Urinary bladder (tissue), 4 donors: ENCODE measurements at places on chromosomes 16 and 17. TPM values are rescaled to one million over a fixed set of nuclear protein-coding genes. Genes with fewer than 3 reads are reported as not detected.

Gene FBXO39
- total RNA-seq = 0.90 TPM

Gene HBQ1
- not detected for total RNA-seq

- DNase-seq = no peak
These were observed 76.7 kb downstream of the CHD9 start for GRCh38 chr16:53131363-53132071.

DNA sequence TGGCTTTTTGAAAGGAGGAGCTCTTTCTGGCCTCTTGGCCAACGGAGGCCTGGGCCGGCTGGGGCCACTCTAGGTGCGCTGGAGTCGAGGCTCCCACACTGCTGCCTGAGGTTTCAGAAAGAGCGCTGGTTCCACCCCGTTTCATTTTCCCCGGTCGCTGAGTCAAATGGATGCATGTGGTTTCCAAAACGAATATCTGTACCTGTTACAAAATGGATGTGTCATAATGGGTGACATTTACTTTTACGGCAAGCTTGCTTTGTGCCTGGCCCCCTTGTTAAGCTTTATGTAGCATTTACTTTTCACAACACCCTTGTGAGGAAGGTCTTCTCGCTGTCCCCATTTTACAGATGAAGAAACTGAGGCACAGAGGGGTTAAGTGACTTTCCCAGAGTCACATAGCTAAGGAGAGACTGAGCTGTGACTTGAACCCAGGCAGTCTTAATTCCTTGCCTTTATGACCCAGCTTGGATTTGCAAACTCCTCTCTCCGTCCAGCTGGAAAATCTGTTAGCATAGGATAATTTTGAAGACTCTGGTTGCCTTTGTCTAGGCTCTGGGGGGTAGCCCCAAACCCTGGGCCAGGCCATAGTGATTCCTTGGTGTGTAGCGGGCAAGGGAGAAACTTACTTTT lies 10.6 kb downstream of the KSR1 start:
- no peak for DNase-seq

DNA sequence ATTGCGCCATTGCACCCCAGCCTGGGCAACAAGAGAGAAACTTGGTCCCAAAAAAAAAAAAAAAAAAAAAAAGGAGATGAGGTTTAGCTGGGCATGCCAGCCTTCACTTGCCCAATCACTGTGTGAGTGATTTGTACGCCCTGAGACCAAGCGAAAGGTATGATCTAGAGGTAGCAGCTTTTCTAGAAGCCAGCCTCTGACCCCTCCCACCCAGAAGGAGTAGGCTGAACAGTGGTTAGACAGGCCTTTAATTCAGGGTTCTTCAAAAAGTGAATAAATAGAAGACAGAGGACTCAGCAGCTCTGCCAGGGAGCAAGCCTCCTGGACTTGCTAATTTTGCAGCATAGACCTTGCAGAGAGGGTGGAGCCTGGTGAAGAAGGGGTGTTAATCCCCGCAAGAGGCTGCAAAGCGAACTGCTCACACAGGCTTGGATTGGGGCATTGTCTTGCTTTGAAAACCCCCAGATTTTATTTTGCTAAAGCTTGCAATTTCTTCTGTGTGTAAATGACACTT lies 7.1 kb upstream of the CYTH1 start:
- no peak for DNase-seq

Gene KCNJ18
- total RNA-seq = not detected

Gene ZNF750
- total RNA-seq = 3.1 TPM

DNA sequence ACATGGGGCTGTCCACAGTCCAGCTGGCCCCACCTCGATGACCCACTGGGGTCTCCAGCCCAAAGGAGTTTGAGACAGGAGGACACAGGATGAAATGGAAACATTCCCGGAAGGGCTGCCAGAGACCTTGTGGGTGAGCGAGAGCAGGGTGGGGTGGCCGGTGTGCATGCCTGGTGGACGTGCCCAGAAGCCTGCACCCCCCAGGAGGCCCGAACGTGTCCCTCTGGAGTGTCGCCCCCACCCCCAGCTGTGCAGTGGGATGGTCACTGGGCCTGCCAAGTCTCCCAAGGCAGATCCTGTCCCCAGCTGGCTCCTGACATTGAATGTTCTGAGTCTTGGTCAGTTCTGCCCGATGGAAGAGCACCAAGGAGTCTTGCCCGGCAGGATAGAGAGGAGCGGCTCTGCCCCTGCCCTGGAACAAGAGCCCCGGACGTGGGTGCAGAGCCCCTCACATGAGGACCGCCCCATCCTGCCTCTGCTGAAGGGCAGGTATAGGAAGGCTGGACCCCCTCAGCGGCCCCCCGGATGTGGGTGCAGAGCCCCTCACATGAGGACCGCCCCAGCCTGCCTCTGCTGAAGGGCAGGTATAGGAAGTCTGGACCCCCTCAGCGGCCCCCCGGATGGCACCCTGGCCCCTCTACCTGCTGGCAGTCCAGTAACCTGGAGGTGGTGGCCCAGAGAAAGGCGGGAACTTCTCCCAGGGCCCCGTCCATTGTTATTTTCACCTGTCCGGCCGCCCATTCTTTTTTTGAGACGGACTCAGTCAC lies 3.1 kb upstream of the CAPN15 start:
- no peak for DNase-seq

Gene GINS2
- 6.9 TPM for total RNA-seq

- no peak for DNase-seq
These were observed 80.8 kb downstream of the SOCS1 start for GRCh38 chr16:11175106-11175786.

DNA sequence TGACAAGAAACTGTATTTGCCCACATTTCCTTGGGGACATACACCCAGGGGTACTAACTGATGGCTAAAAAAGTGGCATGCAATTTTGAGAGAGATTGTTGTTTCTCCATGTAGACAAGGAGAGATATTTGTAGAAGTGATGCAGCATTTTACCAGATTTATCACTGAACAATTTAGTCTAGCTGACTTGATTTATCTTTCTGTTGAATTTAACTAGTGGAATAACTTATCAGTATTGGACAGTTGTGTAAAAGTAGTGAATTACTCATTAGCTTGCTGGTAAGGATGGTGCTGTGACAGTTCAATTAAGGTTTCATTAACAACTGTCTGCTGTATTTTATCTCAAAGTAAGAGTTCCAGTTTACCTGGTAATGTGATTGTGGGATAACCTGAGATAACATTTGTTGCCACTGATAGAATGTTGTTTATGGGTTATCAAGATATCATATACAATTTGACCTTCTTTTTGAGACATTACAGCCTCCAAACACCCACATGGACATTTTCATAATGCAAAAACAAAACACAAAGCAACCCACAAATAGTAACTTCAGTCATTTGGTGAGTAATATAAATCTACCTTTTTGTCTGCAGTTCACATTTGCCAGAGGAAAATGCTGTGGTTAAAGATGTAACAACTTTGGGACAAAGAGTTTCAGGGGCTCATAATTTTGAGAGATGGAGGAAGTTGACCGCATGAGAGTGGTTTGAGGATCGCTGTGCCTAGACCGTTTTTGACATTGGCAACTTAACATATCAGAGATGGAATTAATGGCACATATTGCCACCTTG lies 3.8 kb downstream of the NLK start:
- DNase-seq = no peak

DNA sequence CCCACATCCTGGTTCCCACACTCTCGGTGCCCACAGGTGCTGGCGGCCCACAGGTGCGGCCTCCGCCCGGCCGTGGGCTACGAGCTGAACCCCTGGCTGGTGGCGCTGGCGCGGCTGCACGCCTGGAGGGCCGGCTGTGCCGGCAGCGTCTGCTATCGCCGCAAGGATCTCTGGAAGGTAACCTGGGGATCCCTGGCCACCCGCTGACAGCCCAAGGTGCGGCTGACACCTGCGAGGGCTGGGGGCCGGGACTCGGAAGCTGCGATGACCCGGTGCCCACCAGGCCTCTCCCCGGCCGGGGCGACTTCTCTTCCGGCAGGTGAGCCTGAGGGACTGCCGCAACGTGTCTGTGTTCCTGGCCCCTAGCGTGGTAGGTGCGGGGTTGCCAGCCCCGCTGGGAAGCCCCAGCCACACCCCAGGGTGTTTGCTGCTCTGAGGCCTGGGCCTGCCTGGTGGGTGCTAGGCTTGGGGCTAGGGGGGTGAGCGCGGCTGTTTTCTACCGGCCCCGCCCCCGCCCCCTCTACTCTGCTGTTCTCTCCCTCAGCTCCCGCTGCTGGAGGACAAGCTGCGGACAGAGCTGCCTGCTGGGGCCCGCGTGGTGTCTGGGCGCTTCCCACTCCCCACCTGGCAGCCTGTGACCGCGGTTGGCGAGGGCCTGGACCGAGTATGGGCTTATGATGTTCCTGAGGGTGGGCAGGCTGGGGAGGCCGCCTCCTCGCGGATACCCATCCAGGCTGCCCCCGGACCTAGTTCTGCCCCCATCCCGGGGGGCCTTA lies 1.0 kb downstream of the ANTKMT start:
- no peak for DNase-seq

GRCh38 chr17:48374650-48375230 lies 55.3 kb downstream of the SKAP1 start:
- no peak for DNase-seq

DNA sequence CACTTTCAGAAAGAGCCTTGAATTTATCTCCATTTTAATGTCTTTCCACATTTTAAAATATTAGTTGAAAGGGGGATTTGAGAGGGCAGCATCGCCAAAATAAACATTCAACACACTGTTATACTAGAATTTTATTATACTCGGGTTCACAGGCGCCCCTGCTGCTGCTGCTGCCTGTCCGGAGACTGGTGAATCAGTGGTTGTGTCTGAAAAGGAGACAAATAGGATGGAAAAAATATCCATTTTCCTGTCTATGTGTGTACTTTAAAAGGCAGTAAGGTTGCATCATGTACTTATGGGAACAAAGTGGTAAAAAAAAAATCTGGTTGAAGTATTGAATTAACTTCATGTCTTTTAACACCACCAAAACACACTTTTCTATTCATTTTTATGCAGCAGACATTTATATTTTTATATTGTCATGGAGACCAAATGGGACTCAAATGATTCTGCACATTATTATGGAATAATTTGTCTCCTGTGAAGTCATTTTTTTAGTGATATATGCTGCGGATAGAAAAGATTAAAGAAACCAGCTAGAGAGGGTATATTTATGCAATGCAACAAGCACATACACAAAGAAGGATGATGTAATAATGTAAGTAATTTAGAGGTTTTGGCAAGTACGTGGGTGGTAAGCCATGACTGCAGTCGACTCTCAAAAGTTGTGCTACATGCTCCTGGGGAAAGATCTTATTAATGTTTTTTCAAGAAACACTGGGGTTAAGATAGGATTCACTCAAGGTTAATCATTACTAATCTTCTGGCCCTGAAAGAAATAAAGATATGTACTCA lies 759.0 kb upstream of the SOX9 start:
- no peak for DNase-seq

Gene CDK3
- 3.5 TPM for total RNA-seq

Gene TRPV2
- 6.8 TPM for total RNA-seq

DNA sequence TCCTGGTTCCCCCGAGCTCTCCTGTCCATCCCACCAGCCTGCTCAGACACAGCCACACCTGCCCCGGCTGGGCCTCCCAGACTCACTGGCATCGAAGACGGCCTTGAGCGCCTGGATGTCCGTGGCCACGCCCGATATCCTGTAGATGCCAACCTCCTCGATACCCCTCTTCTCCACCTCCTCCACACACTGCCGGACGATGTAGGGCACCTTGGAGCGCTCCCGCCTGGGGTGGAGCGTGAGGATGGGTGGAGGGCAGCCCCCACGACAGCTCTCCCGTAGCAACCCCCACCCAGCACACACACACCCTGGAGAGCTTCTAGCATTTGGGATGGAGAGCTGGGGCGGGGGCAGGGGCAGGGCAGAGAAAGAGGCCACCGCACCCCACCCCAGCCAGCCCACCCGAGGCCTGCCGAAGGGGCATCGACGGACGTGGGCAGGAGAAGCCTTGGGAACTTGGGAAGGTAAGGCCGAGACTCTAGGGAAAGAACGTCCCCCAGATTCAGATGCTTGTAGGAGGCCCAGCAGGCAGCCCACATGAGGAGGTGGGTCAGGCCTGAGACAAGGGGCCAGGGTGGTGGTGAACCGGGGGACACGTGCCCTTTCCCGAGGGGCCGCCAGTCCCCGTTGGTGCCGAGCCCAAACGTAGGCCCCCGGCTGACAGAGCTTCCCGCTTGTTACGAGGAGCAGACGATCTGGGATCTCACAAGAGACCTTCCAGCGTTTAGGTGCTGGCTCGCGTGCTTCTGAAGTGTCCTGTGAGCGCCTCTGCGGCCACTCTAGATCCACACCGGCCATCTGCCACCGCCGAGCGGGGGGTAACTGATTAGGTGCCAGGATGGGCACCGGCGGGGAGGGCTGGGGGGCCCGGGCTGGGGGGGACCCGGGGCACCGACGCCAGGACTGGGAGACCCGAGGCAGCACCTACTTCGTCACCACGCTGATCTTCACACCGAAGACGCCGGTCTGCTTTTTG lies 15.1 kb downstream of the TIMM22 start:
- DNase-seq = no peak
